Vagina (tissue), 2 donors: ENCODE measurements at places on chromosomes 7 and 10. TPM values are rescaled to one million over a fixed set of nuclear protein-coding genes. Genes with fewer than 3 reads are reported as not detected.

DNA sequence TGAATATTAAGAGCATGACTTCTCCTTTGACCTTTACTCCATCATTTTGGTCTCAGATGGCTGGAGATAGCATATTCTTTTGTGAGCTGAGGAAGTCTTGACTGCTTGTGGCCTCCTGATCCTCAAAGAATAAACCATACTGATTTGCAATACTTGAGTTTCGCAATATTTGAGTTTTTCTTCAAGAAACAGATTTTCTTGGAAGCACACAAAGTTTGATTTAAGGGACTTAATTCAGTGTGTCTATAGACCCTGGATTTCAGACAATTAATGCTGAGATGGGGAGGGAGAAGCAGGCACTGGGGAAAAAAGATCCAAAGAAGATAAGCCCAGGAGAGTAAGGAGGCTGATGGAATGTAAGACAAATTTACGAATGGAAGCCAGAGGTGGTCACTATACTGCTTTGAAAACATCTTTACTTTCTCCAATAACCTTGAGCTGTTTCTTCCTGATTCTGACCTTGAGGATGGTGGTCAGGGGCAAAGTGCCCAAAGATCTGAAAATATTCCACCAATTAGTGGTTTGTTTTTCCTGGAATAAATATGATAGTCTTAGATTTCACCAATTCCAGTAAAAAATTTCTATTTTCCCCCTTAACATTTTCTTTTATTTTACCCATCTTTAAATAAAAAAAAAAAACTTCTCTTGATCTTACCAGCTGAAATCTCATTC is 7.5 kb downstream of the EPDR1 start:
- no peak for DNase-seq

DNA sequence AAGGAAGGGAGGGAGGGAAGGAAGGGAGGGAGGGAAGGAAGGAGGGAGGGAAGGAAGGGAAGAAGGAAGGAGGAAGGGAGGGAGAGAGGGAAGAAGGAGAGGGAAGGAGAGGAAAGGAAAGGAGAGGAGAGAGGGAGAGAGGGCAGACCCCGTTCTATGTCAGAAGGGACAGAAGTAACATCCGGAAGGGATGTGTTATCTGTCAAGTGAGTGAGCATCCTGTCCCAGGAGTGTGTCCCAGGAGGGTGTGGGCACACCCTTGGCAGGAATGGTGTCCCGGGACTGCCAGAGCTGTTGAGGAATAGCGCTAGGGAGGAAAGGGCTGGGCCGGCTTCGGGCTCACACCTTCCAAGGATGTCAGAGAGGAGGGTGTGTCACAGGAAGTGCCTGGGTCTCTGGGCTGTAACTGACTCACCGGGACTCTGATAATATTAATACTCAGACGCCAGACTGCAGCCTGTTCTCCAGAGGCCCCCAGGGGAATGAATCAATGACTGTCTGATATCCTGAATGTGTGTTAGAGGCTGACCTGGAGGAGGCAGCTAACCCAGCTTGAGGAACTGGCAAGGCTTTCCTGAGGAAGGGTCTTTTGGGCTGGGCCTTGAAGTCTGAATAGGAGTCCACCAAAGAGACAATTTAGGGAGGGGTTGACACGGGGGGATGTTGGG is 125.6 kb upstream of the TNRC18 start:
- DNase-seq, result no peak

DNA sequence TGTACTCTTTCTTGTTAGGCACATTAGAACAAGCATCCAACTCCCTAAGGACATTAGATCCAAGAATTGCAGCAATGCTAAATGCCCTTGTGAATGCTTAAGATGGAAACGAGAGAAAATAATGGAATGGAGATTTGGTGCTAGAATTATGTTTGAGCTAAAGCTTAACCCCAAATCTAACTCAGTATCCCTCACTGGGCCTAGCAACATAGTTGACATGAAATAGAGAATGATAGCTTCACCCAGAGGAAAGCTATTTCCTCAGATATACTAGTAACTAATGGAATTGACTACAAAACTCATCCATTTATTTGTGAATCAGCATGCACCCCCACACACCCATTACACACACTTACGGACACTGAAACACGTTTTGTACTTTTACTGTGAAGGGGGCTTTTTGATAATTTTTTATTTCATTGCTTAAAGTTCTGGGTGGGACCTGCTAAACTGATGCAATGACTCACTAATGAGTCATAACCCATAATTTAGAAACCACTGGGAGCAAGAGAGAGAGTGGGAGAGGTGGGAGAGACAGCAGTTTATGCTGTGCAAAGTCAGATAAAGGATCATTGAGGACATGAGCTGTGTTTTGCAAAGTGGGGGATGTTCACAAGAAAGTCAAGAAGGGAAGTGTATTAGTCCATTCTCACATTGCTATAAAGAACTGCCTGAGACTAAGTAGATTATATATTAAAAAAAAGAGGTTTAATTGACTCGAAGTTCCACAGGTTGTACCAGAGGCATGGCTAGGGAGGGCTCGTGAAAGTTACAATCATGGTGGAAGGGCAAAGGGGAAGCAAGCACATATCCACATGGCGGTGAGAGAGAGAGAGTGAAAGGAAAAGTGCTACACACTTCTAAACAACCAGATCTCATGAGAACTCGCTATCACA is 382.7 kb downstream of the SFMBT2 start:
- no peak for DNase-seq

DNA sequence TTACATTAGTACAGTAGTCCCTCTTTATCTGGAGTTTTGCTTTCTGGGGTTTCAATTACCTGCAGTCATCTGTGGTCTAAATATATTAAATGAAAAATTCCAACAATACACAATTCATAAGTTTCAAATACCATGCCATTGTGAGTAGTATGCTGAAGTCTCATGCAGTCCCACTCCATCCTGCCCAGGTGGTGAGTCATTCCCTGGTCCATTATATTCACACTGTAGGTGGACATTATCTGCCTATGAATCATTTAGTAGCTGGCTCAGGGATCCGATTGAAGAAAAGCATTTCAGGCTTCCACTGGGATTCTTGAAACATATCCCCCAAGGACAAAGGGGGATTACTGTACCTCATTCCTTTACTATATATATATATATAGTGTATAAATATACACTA is 298.2 kb upstream of the GALNT17 start:
- DNase-seq, result no peak

DNA sequence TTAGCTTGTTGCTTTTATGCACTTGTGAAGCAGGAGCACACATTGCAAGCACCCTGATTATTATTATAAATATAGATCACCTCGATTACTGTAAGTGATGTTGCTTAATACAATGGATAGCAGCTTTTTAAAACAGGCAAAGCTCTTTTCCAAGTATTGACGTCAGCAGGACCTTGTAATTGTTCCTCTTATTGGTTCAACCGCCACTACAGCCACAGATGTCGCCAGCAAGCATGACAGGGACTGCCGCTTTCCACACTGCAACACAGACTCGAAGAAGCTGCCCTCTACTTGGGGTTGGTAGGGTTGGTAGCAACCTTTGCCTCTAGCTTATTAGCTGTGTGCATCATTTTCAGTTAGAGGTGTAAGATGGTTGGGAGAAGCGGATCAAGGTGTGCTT is 167.6 kb downstream of the ZNF365 start:
- DNase-seq, result no peak

Gene TYW1
- total RNA-seq, result 40.8 TPM

- DNase-seq, result no peak
Observed at GRCh38 chr10:88318803-88319202, 264.3 kb downstream of the RNLS start.

Gene ARHGEF35
- 8.3 TPM for total RNA-seq

Gene RTKN2
- 2.5 TPM for total RNA-seq

DNA sequence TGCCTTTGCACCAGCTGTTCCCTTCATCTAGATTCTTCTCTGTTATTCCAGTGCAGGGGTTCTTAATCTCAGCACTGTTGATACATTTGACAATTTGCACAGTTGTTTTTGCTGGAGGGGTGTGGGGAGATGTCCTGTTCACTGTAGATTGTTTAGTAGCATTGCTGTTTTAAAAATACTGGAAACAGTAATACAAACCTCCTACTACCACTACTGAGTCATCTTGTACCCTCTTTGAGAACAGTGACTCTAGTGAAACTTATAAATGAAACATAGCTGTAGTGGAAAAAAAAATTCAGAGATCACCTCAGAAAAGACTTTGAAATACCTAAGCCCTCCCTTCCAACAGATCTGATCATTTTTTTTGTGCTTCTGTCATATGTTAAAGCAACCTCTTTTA is 154.8 kb upstream of the TMEM196 start:
- no peak for DNase-seq

DNA sequence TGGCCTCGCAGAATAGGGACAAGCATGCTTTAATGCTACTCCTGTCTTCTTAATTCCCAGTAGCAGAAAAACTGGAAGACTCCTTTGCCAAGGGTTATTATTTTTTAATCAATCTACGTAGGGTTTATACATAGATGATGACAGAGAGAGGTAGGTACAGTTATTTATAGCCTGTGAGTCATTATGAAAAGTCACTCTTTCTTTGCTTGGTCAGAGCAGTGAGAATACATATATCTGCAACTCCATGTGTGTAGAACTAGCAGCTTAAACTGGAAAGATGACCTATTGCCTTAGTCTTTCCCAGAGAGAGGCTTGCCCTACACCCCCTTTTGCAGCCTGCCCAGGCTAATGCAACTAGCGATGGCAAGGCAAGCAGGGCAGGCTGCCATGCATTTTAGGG is 1050.6 kb downstream of the NRG3 start:
- DNase-seq, result no peak

Gene RET
- 7.9 TPM for total RNA-seq

GRCh38 chr7:107501593-107501992 is 31.7 kb downstream of the GPR22 start:
- no peak for DNase-seq

Gene ZNF33B
- 15.5 TPM for total RNA-seq

Gene EPC1
- 54.5 TPM for total RNA-seq

DNA sequence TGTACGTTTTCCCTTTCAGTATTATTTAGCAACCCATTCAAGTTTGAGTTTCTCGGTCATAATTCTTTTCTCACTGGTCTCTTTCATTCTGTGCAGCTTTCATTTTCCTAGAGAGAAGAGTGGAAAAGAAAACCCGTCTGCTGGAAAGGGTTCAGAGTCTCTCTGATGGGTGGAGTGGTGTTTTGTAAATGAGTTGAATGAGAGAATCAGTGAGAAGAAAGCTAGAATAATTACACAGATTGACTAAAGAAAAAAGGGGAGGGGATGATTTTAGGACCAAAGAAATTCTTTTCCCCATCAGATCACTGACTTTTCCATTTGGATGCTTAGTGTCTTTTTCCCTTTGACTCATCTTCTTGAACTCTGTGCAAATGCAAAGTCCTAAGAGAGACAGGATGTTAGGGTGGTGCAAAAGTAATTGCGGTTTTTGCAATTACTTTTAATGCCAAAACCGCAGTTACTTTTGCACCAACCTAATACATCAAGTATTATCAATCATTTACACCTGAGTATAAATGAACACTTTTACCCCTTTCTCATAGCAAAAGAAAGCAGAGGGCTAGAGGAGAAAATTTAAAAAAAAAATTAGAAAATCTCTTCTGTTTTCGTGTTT is 242.1 kb upstream of the SP4 start:
- no peak for DNase-seq

DNA sequence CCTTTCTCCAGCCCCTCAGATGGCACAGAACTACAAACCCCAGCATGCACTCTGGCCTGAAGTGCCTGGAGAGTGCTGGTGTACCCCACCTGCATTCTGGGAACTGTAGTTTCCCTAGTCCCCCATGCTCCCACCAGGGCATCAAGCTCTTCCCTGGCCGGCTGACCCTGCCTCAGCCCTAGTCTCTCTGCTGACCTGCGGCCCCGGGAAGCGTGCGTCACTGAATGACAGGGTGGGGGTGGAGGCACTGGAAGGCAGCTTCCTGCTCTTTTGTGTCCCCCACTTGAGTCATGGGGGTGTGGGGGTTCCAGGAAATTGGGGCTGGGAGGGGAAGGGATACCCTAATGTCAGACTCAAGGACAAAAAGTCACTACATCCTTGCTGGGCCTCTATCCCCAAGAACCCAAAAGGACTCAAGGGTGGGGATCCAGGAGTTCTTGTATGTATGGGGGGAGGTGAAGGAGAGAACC is 2.1 kb downstream of the NOS3 start:
- DNase-seq, result no peak

DNA sequence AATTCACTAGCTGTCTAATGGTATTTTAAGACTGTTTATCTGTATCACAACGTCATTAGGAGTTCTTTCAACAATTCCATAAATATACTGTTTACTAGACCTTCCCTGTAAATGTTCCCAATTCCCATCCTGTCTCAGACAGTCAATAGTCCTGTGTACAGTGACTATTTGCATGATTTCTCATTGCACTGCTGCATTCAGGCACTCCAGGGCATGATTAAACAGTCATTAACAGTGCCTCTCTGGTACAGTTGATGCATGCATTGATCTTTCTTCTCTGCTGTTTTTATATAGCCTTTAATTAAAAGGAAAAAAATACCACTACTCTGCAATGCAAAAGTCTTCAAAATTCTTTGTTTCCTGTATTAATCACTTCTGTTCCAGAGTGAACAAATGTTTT is 51.5 kb upstream of the MTURN start:
- DNase-seq, result no peak

DNA sequence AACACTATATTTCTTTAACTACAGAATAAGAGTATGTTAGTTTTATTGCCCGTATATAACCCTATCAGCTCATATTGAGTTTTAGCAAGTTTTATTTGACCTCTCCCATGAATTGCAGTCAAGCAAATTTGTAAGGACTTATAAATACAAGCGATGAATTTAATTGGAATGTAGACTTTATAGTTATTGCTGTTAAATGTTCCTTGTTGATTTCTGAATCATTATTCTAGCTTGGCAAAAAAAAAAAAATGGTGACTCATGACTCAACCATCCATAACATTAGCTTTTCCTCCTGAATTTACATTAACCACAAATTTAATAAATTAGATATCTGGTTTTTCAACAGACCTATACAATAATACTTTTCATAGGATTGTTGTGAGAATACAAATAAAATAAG is 334.0 kb upstream of the LRRTM3 start:
- DNase-seq, result no peak

DNA sequence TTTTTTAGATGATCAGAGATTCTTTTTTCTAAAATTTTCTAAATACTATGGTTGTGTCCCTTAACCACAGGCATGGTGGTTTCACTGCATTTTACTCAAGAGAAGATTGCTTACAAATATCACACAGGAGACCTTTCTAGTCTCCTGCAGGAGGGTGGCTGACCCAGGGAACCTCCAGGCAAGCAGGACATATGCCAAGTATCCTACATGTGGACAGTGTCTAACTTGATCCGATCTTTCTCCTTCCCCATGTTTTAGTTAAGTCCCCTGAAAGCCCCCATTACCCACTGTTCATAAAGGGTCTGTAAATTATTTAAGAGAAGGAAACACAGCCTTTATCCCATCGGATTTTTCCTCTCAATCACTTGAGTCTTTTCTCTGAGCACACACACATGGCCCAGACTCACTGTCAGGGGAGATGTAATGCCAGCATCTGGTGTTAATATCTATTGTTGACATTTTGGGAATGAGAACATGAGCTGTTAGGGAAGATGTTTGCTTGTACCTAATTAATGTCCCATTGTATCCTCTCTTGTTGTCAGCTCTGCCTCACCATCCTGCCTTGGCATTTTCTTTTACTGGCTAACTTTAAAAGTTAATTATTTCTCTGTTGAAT is 755.2 kb downstream of the AUTS2 start:
- DNase-seq, result no peak

GRCh38 chr7:104848138-104848990 is 165.6 kb upstream of the KMT2E start:
- DNase-seq, result no peak
